Fibroblast of lung (primary cell): ENCODE measurements at places on chromosomes 2 and 18. TPM values are rescaled to one million over a fixed set of nuclear protein-coding genes. Genes with fewer than 3 reads are reported as not detected.

- DNase-seq: no peak
These were observed 1.8 kb upstream of the HDAC4 start for GRCh38 chr2:239402666-239403065.

- DNase-seq: no peak
These were observed 501.9 kb upstream of the KLHL29 start for GRCh38 chr2:22883054-22883453.

- no peak for DNase-seq
These were observed 264.1 kb downstream of the HDAC4 start for GRCh38 chr2:239136762-239137161.

- DNase-seq: no peak
These were observed 1341.5 kb upstream of the ACVR2A start for GRCh38 chr2:146503366-146503765.

GRCh38 chr18:79952996-79953559 lies 1.6 kb upstream of the SLC66A2 start:
- no peak for DNase-seq

DNA sequence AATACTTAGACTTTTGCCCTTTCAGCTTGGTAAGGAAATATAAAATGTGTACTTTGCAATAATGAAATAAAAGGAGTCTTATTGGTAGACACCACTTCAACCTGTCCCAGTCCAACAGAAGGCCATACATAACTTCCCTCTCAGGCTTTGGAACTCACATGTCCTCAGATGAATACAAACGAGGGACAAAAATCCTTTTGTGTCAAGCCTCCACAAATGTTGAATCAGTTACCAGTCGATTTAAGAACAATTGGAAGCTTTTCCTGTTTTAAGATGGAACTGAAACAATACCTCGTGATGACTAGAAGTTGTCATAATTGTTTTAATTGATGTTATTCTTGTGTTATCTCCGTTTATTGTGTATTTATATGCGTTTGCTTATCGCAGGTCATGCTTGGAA lies 385.1 kb upstream of the POU3F3 start:
- DNase-seq: no peak

- DNase-seq: peak; percentile 74
These were observed 145.9 kb downstream of the CALCRL start for GRCh38 chr2:187302116-187302515.

GRCh38 chr2:199230091-199230490 lies 227.6 kb downstream of the SATB2 start:
- peak; percentile 49 for DNase-seq

DNA sequence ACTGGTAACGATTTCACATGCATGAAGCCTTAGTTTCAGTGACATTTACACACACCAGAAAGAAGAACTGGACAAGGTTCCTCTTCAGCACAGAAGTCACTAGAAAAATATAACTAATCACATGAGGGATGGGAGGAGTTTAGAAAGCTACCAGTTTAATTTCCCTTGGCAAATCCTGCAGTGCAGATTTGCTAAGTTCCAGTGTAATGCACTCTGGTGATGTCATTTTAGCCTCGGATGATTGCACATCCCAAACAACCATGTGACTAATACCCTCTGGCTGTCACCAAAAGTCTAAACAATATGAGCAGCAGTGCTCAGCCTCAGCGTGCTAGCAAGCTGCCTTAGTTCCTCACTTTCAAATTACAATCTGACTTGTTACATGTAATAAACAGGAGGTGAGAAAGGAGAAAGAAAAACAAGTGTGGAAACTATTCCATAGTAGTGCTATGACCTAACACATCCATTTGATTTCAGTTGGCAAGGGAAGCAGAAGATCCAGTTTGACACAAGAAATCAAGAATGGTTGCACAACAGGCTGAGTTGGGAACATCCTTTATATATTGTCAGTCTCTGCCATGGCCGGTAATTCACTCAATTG lies 35.3 kb upstream of the PPP1CB start:
- DNase-seq: peak; percentile 93

DNA sequence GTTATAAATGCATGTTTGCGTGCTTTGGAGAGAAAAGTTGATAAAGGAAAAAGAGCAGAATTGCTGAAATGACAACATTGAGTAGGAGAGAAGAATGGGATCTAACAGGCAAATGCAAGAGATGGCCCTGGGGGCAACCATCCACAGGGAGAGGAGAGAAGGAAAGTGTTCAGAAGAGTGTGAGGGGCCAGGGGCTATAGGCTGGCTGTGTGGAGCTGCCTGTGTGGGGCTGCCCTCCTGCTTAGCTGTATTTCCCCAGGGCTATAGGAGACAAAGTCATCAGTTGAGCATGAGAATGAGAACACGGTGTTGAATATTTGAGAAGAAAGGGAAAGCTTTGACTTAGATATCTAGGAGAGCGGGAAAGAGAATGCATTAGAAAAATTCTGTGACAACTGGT lies 572.0 kb downstream of the SOX11 start:
- DNase-seq: no peak

DNA sequence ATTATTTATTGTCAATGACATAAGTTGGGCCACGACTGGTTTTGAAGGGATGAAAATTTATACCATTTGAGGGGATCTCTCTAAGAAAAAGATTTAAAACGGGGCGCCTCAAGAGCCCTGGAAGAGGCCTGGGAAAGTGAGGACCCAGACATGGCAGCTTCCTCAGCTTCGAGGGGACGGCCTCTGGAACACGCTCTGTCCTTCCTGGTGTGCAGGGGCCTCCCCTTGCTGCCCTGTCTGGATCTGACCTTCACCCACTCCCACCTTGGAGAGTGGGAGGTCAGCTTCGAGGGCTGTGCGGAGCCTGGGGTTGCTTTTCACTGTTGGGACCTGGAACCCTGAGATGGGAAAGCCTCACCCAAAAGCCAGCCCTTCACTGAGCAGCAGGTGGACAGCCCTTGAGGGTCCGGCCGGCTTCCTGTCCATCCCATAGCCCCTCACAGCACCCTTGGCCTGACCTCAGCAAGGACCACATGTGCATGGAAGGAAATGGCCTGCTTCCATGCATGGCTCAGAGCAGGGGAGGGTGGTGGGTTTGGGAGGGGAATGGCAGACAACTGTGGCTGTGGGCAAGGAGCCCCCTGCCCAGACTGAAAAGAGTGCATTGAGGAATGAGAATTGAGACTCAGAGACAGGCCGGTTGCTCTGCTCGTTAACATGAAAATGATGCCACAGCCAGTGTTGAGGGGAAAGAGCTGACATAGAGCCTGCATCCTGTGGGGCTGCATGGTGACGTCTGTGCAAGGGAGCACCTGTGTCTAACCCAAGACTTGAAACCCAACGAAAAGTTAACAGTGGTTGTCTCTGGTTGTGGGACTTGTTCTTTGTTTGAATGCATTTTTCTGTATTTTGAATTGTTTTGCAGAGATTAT lies 16.3 kb downstream of the FBLN7 start:
- no peak for DNase-seq

- DNase-seq: peak; percentile 24
These were observed 175.2 kb downstream of the TNS1 start for GRCh38 chr2:217827430-217828201.

DNA sequence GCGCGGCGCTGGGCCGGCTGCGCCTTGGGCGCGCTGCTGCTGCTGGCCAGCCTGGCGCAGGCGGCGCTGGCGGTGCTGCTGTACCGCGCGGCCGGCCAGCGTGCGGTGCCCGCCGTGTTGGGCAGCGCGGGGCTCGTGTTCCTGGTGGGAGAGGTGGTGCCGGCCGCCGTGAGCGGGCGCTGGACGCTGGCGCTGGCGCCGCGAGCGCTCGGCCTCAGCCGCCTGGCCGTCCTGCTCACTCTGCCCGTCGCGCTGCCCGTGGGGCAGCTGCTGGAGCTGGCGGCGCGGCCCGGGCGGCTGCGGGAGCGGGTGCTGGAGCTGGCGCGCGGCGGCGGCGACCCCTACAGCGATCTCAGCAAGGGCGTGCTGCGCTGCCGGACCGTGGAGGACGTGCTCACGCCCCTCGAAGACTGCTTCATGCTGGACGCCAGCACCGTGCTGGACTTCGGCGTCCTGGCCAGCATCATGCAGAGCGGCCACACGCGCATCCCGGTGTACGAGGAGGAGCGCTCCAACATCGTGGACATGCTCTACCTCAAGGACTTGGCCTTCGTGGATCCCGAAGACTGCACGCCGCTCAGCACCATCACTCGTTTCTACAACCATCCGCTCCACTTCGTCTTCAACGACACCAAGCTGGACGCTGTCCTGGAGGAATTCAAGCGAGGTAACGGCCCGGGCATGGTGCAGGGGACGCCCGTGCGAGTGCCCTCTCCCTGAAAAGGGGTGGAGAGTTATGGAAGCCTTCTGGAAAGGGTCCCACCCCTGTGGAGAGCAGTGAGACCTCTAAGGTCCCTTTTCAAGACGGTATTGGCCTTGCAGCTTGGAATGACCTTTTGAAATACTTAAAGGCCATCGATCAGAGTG lies 1.0 kb downstream of the CNNM3 start:
- DNase-seq: peak; percentile 39

INO80B gene
- 13.0 and 14.9 TPM in 2 replicates for total RNA-seq

EMILIN1 gene
- 187 and 251 TPM in 2 replicates for total RNA-seq

PTMA gene
- total RNA-seq: 481 and 664 TPM in 2 replicates

INO80C gene
- 1.5 and 3.1 TPM in 2 replicates for total RNA-seq

HOXD13 gene
- total RNA-seq: not detected in 2 replicates
